Activated T-helper 1 cell treated with anti-CD3 and anti-CD28 coated beads, Interleukin-2, amount 50 U/mL, for 16 hours (primary cell): ENCODE measurements at places on chromosomes 6 and 20.

DNA sequence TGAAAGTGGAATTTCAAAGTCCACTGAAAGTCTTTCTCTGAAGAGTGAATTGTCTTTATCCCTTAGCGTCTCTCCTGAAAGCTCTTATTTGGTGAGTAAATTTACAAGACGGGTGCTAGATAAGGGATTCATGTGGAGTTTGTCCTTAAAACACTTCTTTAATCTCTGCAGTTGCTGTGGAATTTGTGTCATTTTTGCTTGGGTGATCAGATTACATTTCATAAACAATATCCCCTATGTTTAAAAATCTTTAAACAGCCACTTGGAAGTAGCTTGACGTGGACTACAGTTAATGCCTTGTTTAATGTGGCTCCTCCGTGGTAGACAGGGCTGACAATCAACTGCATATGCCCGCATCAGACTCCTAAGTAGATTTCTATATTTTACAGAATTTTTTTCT lies 175.4 kb upstream of the ZNF217 start:
- DNase-seq, result no peak

- DNase-seq, result no peak
Observed at GRCh38 chr20:49751397-49751736, 37.7 kb upstream of the B4GALT5 start.

DNA sequence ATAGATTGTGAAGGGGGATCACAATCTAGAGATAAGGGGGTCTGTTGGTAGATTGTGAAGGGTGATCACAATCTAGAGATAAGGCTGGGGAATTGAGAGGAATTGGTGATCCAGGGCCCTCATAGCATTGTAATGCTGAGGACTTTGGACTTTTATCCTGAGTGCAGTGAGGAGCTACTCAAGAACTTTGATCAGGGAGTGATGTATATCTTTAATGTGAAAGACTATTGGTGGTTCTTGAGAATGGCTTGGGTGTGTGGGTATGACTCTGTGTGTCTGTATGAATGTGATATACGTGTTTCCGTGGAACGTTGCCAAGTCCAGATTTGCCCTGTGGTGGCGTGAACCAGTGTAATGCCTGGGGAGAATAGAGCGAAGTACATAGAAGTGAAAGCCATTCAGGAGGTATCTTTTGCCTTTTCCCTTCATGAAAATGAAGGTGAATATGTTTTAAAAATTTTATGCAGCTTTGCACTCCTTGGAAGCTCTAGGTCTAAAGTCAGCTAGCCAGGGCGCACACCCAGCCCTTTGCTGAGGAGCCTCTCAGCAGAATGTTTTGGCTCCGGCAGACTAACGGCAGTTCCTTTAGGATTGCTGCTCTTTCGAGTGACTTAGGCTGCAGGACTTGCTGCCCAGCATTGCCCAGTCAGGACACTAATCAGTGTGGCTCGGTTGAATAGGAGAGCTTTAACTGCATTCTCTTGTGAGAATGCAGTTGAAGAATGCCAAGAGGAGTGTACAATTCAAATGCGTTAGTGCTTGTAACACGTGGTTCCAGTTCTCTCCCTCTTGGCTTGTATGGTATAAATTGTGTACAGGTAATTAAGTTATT lies 3.5 kb downstream of the ZFAND3 start:
- no peak for DNase-seq

DNA sequence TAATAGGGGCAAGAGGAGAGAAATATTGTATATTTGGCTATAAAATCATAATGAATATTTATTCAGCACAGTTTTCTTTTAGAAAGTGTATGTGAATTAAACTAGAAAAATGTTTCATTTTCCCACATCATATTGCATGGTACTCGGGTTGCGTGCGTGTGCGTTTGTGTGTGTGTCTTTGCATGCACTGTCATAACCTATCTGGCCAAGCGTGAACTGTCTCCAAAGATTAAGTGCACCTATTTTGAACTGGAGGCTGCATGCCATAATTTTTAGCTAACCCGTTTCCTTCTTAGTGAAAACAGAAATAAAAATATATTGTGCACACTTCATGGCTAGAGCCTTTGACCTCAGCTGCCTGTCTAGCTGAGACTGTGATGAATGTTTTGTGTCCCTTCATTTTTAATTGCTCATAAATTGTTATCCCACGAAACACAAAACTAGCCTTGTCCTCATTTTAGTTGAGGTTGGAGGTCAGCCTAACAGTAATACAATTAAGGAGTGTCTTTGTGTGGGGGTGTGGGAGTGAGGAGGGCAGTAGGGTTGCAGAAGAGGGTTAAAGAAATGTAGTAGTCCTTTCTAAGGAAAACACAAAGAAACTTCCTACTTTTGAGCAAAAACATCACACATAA lies 336.1 kb upstream of the POU3F2 start:
- no peak for DNase-seq

- no peak for DNase-seq
Observed at GRCh38 chr6:142055219-142055618, 77.5 kb upstream of the GJE1 start.

- DNase-seq, result no peak
Observed at GRCh38 chr20:37096415-37097041, 731 bp upstream of the RBL1 start.

DNA sequence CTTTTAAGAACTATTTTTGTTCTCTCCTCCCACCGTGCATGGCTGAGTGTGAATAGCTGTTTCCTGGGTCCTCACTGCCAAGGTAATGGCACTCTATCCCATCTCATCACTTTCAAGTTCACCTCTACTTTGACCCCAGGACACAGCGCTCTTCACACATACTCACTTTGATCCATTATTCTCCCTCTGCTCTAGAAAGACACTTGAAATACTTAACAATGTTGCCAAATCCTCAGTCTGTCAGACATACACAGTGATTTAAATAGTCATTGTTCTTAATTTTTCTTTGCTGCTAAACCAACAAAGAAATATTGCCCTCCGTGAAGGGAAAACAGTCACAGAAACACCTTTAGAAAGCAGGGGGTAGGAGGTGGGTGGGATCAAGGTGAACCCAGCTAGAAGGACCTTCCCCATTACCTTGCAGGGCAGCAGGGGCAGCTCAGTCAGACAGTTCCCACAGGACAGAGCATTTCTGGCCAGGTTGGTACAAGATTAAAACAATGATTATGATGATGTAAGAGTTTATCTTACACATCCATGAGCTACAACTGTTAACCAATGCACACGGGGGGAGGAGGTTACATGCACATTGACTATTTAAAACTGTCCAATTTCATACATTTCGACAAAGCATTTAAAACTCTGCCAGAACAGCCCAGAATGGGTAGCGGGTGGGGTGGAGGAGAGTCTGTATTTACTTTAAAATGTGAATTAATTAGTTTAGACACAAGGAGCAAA lies 2.4 kb downstream of the SLC22A23 start:
- DNase-seq, result no peak

GRCh38 chr6:26613689-26614683 lies 17.2 kb downstream of the ABT1 start:
- DNase-seq, result no peak

GRCh38 chr6:36576578-36576977 lies 17.6 kb upstream of the SRSF3 start:
- DNase-seq, result no peak

DNA sequence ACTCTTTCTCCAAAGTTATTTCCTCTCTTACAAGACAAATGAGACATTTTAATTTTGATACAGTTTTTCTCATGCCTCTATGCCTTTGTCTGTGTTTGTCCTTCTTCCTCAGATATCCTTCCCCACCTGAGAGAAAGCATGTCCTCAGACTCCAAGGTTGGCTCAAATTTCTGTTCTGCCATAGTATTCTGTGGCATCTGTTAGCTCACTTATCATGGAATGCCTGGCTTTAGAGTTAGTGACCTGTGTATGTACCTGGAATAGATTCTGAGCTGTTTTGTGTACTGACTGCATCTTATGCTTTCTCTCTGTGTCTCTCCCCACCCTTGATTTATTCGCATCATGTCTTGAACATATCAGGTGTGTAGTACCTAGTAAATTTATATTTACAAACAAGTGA lies 90.0 kb downstream of the CENPW start:
- no peak for DNase-seq

DNA sequence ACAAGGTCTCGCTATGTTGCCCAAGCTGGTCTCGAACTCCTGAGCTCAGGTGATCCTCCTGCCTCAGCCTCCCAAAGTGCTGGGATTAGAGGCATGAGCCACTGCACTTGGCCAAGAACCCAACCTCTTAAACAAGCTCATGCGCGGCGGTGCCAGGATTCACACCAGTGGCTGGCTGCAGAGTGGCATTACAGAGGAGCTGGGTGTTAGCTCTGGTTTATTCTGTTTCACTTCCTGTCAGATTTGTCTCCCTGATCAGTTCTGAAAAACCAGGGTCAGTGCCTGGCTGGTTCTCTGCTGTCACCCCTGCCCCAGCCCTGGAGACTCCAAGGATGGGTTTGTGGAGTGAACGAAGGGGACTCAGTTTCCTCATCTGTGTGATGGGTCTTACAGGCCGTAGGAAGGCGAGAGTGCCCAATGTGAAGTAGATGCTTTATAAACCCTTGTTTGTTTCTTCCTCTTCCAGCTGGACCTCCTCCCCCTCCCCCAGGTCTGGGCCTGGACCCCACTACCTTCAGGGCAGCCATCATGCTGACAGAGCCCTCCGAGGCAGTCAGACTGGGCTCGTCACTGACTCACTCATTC lies 63.4 kb downstream of the UBE2V1 start:
- DNase-seq, result no peak

- DNase-seq, result no peak
Observed at GRCh38 chr20:36541227-36541767, at the start of gene MYL9. TSS of gene MYL9 (plus strand) at chr20:36541519. CDS start at chr20:36544885, 3,366 bp downstream.

DNA sequence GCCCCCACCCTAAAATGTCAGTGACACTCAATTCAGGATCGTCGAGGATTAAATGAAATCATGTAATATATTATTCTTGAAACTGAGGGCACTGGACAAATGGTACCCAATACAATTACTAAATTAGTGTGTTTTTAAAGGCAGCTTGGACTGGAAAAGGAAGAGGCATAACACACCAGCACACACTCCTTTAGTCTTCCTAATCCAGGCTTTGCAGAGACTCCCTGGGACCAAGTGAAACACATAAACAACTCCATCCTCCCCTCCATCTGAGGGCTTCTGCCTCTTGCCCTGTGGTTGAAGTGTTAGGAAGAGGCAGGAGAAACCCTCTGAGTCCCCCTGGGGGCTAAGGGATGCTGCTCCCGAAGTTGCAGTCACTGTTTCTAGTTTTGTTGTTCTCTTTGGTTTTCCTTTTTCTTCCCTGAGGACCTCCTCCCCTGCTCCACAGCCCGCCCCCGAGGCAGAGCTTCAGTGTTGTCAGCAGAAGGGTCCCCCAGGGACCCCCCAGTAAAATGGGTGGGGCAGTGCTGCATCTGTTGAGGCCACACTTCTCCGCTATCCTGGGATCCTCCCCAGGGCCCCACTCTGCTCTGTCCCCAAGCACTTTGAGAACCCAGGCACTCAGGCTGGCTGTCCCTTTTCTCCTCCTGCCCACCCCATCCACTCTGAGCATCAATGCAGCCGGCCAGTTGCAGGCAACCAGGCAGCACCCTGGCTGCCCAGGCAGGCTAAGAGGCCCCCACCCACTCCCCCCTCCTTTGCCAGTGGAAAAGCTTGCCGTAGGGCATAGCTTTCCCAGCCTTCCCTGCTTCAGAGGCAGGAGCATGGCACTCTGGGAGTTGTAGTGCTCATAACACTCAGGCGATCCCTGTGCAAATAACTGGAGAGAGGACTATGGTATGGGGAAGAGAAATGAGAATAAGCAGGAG lies 5.9 kb downstream of the TMEM63B start:
- no peak for DNase-seq

DNA sequence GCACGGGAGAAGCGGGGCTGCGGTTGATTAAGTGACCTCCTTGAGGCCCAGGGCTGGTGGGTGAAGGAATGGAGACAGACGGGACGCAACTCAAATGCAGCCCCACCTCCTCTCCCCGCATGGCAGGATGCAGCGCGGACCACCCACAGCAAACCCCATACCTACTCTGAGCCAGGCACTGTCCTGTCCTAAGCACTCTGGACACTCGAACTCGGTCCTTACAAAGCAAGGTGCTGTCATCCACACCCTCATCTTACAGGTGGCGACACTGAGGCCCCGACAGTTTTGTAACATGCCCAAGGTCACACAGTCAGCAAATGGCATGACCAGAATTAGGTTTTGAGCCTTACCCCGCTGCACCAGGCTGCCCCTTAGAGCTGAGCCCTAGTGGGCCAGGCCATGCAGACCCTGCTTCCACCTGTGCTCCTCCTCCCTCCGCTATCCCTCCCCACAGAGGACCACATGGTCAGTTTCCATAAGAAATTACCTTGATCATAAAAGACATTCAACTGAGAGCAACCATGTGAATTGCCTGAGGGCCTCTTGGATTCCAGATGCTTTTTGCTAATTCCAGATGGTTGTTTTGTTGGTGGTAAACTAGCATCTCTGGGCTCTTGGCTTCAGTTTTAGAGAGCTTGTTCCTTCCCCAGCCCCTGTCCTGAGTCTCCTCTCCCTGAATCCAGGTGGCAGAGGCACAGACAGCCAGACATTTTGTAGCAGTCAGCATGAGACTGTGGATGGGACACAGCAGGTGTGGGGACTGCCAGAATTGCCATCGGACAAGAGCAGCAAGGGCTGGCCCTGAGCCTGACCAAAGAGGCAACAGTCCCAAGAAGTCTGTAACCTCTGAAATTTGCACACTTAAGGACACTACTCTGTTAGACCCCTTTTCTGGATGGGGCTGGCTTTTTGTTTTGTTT lies 171.9 kb upstream of the PMEPA1 start:
- no peak for DNase-seq

- DNase-seq, result no peak
Observed at GRCh38 chr6:109918227-109918626, 59.9 kb upstream of the GPR6 start.
